ENCODE measurements at places on chromosomes 4 and X.

DNA sequence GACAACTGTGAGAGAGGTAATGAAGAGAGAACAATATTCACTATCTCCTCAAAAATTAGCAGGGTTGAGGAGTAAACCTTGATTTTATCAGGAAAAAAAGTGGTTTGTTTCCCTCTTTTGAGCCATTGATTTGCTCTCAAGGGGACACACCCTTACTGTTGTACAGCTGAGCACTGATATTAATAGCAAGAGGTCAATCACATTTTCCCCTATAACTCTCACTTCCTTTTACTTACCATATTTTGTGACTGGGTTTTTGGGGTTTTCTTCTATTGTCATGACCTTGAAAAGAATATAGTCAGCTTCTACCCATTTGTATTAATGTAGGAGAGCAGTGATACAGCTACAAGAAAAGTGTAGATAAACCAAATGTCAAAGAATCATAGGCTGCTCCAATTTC, 70.2 kb upstream of the LONRF3 start:
- DNase-seq, result no peak

DNA sequence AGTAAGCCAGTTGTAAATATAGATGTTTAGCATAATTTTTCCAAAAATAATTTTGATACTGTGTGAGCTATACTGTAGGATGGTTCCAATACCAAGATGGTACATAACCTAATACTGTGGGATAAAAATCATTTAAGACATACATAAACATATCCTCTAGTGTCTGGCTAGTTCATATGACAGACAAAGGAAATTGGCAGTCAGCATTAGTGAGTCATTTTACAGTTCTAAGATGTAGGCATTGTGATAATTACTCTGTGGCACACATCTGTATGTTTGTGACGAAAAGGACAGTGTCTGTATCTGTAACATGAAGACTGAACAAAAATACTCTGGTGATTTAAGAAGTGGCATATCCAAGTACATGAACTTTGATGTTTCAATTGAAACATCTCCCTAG, 49.6 kb downstream of the UGT2A2 start:
- no peak for DNase-seq

- no peak for DNase-seq
Observed at GRCh38 chr4:48315728-48316630, 25.4 kb upstream of the SLAIN2 start.

DNA sequence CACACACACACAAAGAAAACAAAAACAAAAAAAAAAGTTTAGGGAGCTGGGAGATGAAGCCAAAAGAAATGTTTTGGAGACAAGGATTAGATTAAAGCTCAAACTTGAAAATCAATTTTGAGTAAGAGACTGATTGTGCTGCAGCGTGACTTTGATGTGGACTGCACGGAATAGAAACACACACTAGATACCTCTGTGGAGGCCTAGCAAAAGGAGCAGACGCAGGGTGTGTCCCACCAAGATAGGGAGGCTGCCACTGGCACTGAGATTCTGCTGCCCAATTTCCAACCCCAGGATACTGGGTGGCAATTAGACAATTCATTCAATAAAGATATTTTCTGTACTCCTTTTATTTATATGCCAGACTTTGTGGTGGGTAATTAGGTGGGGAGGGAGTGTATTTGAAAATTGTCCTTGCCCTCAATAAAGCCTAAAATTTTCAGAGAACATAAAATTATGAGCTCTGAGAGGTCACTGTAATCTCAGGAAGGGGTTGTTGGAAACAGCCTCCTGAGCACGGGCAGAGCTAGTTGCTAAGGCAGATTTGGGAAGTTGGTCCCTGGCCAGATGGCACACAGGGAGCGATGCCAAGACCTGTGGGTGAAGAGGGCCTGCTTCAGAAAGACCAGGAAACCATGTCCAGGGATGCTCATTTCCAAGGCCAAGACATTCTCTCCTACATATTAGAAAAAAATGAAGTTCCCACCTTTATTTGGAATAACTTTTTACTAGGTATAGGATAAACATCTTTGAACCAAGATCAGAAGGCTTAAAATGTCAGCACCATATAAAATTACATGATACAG, 1.9 kb upstream of the PPP3CA start:
- no peak for DNase-seq

DNA sequence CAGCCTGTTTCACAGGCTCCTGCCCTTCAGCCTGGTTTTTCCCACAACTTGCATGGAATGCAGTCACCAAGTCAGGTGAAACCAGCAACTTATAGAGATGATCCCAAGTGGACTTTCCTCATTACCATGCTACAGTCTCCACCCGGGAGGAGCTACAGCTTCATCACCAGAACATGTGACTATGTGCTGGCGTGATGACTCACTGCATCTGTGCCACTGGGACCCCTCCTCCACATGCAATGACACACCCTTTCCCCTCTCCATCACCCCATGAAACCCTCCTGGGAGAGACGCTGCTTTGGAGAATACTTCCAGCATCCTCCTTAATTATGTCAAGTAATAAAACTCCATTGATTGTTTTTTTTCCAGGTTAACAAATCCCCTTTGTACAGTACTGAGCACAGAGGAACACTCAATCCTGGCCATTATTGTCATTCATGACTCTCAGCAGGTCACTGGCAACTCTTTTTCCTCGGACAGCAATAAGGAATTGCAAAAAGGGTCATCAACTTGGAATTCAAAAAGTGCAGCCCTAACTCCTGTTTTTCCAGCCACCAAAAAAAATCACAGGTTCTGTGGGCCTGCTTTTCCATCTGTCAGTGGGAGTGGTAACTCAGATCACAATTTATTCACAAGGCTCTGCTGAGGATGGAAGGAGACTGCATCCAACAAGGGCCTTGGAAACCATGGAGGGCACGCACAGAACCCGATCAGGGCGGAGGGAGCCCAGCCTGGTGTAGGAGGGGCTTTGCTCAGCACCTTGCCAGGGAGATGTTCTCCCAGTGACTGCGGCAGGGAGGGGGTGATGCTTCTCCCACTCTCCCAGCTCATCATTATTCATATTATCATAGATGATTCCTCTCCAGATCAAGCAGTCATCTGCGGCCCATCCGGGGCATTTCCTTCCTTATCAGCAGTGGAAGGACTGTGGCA, 17.4 kb downstream of the QDPR start:
- no peak for DNase-seq

DNA sequence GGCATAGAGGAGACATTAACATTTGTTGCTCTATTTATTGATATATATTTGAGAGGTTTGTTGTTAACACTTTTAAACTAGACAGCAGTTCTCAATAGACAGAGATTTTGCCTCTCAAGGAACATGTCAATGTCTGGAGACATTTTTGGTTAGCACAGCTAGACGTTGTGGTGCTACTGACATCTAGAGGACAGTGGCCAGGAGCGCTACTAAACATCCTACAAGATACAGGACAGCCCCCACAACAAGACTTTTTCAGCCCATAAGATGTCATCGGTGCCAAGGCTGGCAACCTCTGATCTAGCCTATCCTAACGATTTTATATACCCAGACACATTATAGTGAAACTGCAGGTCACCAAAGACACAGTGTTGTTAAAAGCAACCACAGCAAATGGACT, 18.4 kb upstream of the CTSO start:
- DNase-seq, result no peak

DNA sequence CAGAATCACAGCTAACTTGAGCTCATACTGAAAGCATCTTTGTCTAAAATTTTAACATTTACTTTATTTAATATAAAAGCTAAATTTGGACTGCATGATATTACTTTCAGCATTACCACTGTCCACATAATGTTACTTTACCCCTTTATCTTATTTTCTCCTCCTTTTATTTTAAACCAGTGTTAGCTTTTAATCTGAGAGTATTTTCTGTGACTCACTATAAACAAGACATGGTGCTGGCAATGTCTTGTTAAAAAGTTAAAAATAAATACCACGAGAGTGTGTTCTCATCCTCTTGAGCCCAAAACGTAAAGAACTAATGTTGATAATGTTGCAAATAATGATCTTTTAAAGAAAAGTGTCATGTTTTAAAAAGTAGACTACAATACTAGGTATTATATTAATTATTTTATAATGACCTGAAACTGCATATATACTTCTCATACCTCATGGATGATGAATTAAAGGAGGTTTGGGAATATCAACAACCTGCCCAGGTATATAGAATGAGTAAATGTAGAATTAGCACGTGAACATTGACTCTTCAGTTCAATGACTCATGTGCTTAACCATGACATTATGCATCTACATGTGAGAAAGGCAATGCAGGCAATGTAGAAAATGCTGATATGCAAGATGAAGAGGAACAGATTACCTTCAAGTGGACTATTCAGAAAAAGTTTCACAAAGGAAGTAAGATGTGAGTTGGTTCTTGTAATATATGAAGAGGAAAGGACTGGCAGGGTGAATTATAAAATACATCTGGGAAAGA, 454.1 kb upstream of the ADGRL3 start:
- no peak for DNase-seq

- no peak for DNase-seq
Observed at GRCh38 chr4:157741642-157742041, 431.2 kb downstream of the GASK1B start.

DNA sequence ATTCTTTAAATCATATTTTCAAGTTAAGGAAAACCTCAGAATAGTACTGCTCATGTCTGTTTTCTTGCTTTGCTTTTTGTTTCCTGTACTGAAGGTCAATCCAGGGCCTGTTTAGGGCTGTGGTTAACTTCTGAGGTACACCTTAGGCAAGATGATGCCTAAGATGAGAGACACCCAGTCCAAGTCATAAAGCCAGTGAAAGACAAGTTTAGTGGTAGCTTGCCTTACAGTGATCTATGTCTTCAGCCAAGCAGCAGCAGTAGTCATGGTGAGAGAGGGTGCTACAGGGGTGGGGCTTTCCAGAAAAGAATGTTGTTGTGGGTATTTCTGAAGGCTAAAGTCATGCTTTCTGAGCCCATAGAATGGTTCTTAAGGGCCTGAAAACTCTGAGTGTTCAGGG, 173.7 kb downstream of the VSIG4 start:
- no peak for DNase-seq

DNA sequence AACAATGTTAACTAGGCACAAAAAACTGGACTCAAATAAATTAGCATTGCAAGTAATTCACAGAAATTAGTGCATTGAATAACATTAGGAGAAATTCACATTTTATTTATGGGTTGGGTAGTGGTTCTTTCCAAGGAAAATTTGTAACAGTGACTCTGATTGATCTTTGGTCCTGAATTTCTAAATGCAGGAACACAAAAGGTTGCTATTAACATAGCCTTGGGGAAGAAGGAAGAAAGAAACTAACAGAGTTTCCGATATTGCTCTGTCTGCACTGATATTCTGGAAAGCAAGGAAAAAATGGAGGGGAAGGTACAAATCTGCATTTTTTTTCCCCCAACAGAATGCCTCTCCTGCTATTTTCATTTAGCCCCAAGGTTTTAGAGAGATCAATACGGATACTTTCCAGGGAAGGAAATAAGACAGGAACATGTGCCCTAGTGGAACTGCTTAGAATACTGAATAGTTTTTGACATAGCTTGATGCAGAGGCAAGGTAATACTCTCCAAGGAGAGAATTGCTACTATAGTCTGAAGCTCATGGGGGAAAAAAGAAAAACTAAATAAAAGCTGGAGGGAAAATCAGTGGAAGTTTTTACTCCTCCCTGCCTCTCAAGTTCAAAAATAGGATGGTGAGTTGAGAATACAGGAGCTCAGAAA, 490.1 kb downstream of the RAPGEF2 start:
- no peak for DNase-seq

DNA sequence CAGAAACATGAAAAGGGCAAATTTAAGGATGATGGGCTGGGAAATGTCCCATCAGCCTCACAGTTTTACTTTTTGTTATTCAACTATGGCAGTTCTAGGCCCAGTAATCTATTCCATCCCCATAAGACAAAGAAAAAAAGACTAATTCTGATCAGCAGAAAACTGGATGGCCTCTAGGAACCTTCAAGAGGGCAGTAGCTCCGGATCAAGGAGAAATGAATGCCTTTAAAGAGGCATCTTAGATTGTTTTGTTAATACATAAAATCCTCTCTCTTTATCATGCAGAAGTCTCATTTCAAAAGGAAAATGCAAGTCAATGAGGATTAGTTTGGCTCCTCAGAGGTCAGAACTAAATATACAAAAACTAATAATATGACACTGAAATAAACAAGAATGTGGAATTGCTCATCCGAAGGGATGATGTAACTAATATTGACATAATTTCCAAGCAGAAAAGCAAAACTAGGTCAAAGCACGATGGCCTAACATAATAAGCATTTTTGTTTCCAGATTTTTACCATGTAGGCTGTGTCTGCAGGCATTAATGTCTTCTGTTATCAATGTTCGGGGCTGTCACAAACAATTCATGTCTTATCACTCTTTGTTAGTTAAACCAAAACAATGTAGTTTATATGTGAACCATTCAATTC, 8.8 kb downstream of the MID1 start:
- DNase-seq, result no peak

- DNase-seq, result no peak
Observed at GRCh38 chr4:109723110-109723509, 6.8 kb downstream of the PLA2G12A start.

GRCh38 chrX:122771933-122772332, 412.1 kb upstream of the GRIA3 start:
- DNase-seq, result no peak

DNA sequence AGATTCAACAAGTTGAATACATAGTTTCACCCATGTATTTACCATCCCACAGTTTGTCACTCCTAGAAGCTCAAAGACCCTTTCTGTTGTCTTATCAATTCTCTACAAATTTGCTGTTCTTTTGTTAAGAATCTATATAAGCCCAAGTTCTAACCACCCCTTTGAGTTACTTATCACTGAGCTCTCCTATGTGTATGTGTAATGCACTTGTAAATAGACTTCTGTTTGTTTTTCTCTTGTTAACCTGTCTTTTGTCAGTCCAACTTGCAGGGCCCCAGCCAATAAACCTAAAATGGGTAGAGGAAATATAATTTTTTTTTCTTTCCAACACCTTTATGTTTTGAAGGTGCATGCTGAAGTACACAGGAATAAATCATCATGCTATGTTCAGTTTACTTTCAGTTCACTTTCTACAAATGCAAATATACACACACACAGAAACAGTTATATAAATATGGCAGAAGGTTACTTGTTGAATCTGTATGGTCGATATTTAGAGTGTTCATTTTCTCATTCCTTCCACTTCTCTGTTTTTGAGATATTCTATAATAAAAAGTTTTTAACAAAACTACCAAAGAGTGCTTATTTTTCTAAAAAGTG, 22.3 kb upstream of the CLOCK start:
- DNase-seq, result no peak

GRCh38 chr4:79907001-79907400, 166.0 kb downstream of the ANTXR2 start:
- DNase-seq, result no peak

GRCh38 chr4:3766036-3766784, at the start of gene ADRA2C:
TSS of gene ADRA2C (plus strand) at chr4:3766385. CDS start at chr4:3766607, 222 bp downstream.
- no peak for DNase-seq

Measured in stimulated activated CD4-positive, alpha-beta T cell treated with anti-CD3 and anti-CD28 coated beads, TNF-alpha, amount 100 ng/mL, for 4 hours (primary cell).